Hypothalamus (tissue), 51 donors: ENCODE measurements at places on chromosomes 1 and 21.

DNA sequence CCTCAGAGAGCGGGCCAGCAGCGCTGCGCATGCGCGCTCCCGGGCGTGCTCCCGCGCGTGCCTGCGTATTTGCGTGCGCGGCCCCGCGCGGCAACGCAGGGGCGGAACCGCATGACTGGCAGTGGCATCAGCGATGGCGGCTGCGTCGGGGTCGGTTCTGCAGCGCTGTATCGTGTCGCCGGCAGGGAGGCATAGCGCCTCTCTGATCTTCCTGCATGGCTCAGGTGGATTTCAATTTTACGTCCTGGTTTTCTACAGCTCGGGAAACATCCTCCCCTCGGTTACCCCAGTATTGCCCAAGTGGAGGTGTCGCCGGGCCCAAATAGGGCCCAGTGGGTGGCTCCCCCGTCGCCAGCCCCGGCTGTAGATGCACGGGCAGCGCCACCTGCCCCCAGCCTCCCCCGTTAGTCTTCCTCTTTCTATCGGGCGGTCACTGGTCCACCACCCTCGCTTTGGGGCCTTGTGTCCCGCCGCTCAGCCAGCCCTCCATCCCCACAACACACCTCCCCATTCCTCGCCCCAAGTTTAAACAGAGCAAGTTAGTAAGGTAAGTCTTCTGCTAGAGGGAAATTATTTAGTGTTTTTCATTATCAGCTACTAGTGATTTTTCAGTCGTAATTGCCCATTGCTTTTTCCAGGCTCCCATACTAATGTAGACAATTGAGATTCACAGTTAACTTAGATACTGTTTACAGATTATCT, at the start of gene LYPLAL1:
Gene LYPLAL1, plus strand, starts transcription at position 121 of the 702 bp plus-strand sequence. Its CDS starts 13 bp downstream, at position 134.
- DNase-seq: peak; percentile 80

GRCh38 chr1:88883156-88883555, 8.2 kb downstream of the GTF2B start:
- DNase-seq: no peak

DNA sequence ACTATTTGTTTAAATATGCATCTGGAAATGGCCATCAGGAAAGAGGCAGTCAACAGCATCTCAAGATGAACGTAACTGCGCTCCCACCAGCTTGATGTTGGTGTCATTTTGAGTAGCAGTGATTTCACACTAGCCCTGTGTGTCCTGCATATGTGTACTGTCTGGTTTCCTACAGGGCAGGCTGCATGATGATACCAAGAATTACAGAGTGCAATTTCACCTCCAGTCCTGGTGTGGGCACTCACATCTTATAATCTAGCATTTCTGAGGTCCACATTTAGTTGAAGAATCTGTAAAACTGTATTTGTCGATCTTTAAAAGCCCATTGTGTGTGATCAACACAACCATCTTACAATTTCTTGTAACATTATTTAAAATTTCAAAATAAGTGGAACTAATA, 336.4 kb downstream of the PAPPA2 start:
- DNase-seq: no peak

- DNase-seq: no peak
These were observed 74.6 kb downstream of the USP25 start for GRCh38 chr21:15804247-15805005.

DNA sequence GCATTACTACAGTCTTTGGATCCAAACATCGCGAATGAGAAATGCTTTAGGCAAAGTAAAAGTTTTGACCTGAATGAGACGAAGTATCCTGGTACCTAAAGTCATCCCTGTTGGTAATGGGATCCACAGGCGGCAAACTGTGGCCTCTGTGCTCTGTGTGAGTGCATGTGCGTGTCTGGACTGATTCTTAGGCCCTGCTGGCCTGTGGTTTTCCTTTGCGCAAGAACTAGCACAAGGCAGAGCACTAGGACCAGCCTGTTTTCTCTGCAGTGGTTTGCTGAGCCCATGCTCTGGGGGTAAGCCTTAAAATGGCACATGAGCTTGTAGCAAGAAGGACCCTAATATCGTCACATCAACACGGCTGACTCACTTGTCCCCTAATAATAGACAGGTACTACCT, 251.2 kb downstream of the DSCAM start:
- no peak for DNase-seq
